ENCODE measurements at places on chromosomes 7 and 10. TPM values are rescaled to one million over a fixed set of nuclear protein-coding genes. Genes with fewer than 3 reads are reported as not detected.

PYROXD2 gene
- total RNA-seq: 6.7 TPM

RBP4 gene
- total RNA-seq: not detected

ANXA8L1 gene
- 0.51 TPM for total RNA-seq

ZNF467 gene
- total RNA-seq: 0.37 TPM

BTBD16 gene
- total RNA-seq: not detected

PRSS1 gene
- total RNA-seq: not detected

FBXL13 gene
- total RNA-seq: 1.0 TPM

C10orf53 gene
- total RNA-seq: not detected

- no peak for DNase-seq
These were observed 146.6 kb downstream of the SH2D4B start for GRCh38 chr10:80684259-80684658.

GRCh38 chr10:74022926-74023629, 25.2 kb downstream of the VCL start:
- DNase-seq: no peak

DNA sequence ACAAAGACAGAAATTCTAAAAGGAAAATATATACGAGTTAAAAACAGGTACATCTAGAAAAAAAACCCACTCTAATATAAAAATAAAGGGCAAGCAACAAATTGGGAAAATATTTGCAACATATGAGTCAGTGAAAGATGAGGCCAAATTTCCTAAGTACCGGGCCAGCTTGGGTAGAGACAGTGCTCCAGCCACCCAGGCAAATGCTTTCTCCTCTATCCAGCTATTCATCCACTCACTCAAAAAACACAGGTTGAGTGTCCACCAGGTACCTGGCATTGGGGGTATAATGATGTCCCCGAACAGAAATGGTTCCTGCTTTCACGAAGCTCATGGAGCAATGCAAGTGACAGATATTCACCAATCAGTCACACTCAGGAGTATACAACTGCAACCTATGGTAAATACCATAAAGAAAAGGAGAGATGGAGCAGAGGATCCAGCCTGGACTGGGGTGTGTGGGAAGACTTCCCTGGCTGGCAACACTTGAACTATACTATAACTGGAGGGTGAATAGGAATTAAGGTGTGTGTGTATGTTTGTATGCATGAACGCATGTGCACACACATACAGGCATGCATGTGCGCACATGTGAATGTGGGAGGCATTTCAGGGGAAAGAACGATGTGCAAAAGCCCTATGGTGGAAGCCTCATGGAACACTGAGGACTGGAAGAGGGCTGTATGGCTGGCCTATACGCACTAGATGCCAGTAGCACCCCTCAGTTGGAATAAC, 2.3 kb downstream of the ARHGAP22 start:
- DNase-seq: no peak

- DNase-seq: no peak
These were observed 179.4 kb downstream of the PIP4K2A start for GRCh38 chr10:22534849-22535604.

DNA sequence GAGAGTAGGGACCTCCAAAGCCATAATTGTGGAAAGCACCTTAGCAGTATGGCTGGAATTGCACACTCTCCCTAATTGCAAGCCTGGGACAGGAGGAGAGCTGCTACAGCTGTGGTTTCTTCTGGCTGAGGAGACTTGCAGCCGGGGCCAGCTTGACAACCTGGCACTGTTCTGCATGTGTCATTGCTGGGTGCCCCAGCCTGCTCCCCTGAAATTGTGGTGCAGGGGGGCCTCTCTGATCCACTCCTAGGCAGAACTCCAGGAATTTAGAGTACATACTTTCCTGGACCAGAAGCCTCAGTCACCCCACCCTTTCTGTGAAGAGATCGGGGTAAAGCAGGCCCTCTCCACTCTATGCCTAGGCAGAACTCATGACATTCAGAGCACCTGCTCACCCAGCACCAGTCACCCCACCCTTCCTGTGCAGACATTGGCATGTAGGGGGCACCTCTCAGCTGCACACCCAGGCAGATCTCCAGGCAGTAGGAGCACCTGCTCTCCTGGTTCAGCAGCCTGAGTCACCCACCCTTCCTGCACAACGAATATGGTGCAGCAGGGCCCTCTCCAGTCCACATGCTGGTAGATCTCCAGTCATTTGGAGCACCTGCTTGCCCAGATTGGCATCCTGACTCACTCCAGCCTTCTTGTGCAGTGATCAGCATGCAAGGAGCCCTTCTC, 34.4 kb upstream of the DYNC1I1 start:
- no peak for DNase-seq

GRCh38 chr10:105793071-105793470, 1152.0 kb downstream of the SORCS3 start:
- no peak for DNase-seq

- no peak for DNase-seq
These were observed 225.5 kb upstream of the GNAI1 start for GRCh38 chr7:79909176-79909575.

DNA sequence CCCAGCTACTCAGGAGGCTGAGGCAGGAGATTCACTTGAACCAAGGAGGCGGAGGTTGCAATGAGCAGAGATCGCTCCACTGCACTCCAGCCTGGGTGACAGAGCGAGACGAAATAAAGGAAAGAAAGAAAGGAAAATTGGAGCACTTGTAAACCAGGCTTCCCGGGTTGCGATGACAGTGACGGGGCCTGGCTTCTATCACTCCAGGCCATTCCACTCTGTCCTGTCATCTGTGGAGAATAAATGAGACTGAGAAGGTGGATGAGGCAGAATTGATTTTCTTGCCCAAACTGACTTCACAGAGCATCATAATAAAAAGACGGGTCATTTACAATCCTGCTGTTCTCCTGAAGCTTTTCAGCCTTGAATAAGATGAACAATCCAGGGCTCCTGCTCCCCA, 12.1 kb upstream of the KPNA7 start:
- no peak for DNase-seq

- no peak for DNase-seq
These were observed 117.9 kb downstream of the NPY start for GRCh38 chr7:24401628-24402593.

DNA sequence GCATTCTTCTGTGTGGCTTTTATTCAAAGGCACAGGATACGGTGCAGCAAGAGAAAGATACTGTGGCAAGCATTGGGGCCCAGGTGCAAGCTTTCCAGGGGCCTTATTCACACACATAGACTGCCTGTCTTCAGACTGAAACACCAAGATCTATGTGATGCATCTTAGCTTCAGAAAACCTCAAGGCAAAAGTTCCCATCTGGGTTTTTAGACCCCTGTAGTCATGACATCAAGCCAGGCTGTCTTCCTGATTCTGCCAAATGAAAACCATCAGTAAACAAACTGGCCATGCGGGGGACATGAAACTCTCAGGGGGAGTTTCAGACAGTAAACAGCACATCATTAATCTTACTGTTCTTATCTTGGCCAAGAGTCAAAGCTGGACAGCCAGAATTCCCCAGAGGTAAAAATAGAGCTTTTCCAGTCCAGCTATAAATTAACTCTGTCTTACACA, 9.8 kb downstream of the AGBL3 start:
- no peak for DNase-seq

Data from activated T-cell treated with anti-CD3 and anti-CD28 coated beads, Interleukin-2, amount 50 U/mL, for 72 hours (primary cell).